ENCODE measurements at places on chromosomes 7 and 10.

- DNase-seq: no peak
Measured at GRCh38 chr7:82049891-82050533, 280.2 kb upstream of the HGF start.

- DNase-seq: no peak
Measured at GRCh38 chr10:32952541-32953276, 5.3 kb downstream of the ITGB1 start.

GRCh38 chr10:84179059-84179710 is 5.6 kb downstream of the GPR15LG start:
- no peak for DNase-seq

DNA sequence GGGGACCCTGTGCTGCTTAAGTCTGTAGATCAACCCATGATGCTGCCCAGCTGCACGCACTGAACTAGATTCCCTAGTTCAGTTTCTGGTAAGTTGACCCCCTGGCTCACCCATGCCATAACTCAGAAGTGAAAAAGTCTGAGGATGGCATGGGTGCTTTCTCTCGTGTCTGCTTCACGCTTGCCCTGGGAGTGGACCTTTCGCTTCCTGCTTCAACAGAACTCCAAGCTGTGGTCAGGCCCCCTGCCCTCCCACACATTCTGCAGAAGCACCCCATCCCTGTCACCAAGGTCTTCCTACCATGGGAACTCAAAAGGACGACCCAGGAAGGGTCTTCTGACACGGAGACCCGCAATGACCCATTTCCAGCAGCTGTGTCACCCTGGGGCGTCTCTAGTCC is 39.9 kb downstream of the LRRC18 start:
- no peak for DNase-seq

- DNase-seq: no peak
Measured at GRCh38 chr10:5503477-5503835, 4.1 kb upstream of the CALML5 start.

GRCh38 chr10:72087969-72088888 is at the start of gene SPOCK2:
Gene SPOCK2 (minus strand): TSS chr10:72088551. CDS start chr10:72088328, 223 bp downstream.
- DNase-seq: no peak

All from mesothelial cell of epicardium (in vitro differentiated cells).